ENCODE measurements at places on chromosomes 7 and 10.

DNA sequence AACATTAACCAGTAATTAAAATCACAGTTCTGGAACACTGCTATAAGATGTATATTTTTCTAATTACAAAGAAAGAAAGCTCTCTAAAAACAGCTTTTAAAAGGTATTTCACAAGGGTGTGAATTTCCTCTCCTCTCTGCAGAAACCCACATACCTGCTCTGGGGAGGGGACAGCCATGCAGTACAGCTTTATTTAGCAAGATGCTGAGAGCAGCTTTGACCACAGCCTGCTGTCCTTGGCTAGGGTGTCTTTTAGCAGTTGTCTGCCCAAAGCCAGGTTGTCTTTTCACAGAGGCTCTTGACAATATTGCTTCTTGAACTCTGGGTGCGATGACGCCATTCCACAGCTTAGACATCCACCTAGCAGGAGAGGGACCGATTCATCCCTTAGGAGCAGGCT, 148.3 kb downstream of the CTTNBP2 start:
- no peak for DNase-seq

GRCh38 chr10:71069909-71070666, 142.3 kb upstream of the UNC5B start:
- no peak for DNase-seq

DNA sequence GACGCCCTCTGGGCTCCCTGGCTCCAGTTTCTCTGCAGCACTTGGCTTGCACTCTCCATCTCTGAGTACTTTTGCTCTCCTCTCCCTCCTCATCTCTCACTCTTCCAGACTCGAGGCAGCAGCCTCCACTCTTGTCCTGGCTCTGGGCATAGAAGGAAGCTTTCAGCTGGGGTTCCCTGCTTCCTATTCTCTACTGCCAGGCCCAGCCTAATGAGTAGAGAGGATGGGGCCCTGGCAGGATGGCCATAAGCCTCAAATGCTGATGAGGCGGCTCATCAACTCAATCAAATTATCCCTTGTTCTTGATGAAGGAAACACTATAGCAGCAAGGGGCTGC, 55.8 kb downstream of the NEURL1 start:
- no peak for DNase-seq

GRCh38 chr10:17348501-17349349, 105.7 kb downstream of the ST8SIA6 start:
- peak; percentile 93 for DNase-seq

GRCh38 chr10:81564143-81564542, 310.9 kb upstream of the NRG3 start:
- DNase-seq = no peak

DNA sequence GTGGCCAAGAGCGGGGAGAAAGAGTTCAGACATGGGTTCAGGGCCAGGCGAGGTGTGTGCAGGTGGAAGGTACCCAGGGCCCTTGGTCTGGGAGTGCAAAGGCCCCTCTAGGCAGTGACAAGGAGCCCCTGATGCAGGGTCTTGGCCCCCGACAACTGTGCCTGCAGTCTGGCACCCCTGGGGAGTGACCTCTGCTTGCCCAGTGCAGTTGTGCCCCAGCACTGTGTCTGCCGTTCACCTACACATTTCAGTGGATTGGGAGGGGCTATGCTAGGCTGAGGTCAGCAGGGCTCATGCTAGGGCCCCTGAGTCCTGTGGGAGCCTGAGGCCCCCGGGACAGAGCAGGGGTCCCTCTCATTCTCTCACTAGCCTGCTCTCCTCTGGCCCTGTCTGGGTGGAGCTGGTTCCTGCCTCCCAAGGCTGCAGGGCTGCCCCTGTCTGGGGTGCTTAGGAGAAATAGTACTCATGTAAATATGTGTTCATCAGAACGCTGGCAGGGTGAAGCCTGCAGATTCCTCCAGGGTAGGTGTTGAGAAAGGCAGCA, 550.4 kb downstream of the TCERG1L start:
- peak; percentile 20 for DNase-seq

DNA sequence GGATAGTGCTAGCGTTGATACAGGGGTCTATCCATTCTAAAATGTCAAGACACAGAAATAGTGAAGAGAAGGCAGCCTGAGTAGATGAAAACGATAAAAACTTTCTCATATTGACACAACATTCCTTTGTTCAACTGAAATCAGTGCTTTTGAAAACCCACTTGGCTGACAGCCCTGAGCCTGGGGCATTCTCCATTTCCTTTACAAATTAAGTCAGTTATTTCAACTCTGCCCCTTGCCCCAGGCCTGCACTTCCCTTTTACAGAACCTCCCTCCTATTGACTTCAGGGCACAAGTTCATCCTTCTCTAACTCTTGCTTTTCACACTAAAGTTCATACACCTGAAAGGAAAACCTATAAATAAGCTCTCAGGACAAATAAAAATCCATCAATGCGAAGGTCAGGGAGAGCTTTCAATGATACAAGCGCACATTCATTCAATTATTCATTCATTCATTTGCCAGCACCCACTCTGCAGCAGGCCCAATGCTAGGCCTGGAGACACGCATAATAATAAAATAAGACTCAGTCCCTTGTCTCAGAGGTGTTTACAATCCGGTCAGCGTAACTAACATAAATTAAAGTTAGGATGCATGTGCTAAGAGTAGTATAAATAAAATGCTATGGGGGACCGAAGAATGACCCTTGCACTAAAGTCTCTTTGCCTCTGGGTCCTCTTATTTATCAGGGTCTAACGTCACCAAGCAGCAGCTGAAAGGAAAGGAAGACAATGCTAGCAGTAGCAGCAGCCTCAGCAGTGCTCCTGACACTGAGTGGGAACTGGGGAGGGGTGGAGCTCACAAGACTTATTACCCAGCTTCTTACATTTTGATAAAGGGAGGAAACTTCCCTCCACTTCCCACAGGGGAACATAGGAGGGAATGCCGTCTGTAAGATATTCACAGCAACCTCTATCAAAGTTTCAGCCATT, 134.8 kb downstream of the PDE1C start:
- DNase-seq = peak; percentile 65

- no peak for DNase-seq
These were observed 26.3 kb upstream of the CCDC7 start for GRCh38 chr10:32419615-32420014.

GRCh38 chr10:124998624-124999291, 56.8 kb downstream of the ZRANB1 start:
- DNase-seq = no peak

GRCh38 chr10:119724593-119725516, 995 bp upstream of the INPP5F start:
- no peak for DNase-seq

GRCh38 chr10:88491314-88491713, 91.8 kb downstream of the RNLS start:
- no peak for DNase-seq

DNA sequence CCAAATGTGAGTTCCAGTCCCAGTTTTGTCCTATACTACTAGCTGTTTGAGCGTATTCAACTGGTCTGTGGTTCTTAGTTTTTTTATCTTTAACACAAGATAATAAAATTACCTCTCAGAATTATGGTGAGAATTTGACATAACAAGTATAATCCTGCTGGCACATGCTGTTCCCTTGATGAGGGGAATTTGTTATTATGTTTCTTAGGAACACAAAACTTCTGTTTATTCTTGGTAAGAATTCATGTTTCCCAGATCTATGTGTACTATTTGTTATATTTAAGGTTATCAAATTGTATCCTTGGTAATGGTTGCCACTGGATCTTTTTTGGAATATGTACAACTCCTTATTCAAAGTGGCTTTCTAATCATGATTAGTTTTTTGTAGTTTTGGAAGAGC, 335.6 kb downstream of the ADK start:
- DNase-seq = no peak

- DNase-seq = no peak
These were observed 33.6 kb downstream of the GSAP start for GRCh38 chr7:77382532-77382931.

GRCh38 chr7:132557489-132558044, 18.7 kb downstream of the PLXNA4 start:
- DNase-seq = no peak

GRCh38 chr10:92692697-92693533, 3.2 kb downstream of the HHEX start:
- DNase-seq = no peak

GRCh38 chr7:135147899-135148721, at the start of gene TMEM140:
Gene TMEM140 (plus strand): TSS chr7:135148072. CDS start chr7:135164442, 16,370 bp downstream.
- no peak for DNase-seq

DNA sequence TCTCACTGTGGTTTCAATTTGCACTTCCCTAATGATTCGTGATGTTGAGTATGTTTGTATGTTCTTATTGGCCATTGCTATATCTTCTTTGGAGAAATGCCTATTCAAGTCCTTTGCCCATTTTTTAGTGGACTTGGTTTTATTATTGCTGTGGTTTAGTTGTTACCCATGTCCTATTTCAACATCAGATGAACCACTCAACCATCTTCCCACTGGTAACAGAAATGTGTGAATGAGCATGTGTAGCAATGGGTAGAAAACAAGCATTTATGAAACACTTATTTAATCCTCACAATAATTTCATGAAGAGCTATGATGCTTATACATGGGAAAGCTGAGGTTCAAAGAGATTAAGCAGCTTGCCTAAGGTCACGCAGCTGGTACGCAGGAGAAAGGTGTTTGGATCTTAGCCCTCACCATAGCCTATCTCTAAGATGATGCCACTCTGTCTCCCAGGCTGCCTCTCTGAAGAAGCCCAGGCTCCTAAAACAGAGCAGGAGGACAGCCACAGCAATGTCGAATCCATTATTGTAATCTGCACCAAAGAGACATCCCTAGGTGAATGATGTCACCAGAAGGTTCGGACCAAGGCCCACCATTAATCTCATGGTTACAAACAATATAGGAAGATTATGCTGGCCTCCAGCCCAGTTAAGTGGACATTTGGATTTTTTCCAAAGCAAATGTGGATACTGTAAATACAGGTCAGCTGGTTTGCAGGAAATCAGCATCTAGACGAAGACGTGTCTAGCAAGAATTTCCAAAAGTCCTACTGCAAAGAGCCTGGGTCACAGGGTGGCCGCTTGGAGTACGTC, 447.6 kb upstream of the ZMIZ1 start:
- no peak for DNase-seq

DNA sequence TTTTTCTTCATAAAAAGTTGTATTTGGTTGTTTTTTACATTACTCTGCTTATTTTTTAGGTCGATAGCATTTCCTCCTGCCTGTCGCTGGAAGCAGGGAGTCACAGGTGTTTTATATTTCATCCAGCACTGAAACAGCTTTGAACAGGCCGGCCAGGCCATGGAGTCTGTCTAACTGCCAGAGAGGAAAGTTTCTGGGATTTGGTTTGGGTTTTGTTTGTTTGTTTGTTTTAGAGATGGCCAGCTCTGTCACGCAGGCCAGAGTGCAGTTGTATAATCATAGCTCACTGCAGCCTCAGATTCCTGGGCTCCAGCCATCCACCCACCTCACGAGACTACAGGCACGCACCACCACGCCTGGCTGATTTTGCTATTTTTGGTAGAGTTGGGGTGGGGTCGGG, 23.4 kb downstream of the PROSER2 start:
- DNase-seq = no peak
